M059J (cell line): ENCODE measurements at places on chromosomes 4 and X.

- no peak for DNase-seq
Observed at GRCh38 chr4:81465406-81466340, 6.0 kb downstream of the RASGEF1B start.

GRCh38 chr4:138897811-138898226 lies 117.8 kb upstream of the NOCT start:
- peak; percentile 94 for DNase-seq

GRCh38 chr4:160809576-160809975 lies 1354.2 kb downstream of the FSTL5 start:
- no peak for DNase-seq

- no peak for DNase-seq
Observed at GRCh38 chrX:129361576-129361975, 161.7 kb downstream of the SMARCA1 start.

GRCh38 chrX:39969099-39969818 lies 128.5 kb downstream of the BCOR start:
- DNase-seq = peak; percentile 36

DNA sequence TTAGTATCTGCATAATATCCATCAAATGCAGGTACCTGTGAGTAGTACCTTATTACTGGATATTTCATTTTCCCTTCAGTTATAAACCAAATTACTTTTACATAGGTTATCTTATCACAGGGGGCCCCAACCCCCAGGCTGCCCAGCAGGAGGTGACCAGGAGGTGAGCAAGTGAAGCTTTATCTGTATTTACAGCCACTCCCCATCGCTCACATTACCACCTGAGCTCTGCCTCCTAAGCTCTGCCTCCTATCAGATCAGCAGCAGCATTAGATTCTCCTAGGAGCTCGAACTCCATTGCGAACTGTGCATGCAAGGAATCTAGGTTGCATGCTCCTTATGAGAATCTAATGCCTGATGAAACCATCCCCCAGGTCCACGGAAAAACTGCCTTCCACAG lies 6.3 kb downstream of the PRSS12 start:
- no peak for DNase-seq

- no peak for DNase-seq
Observed at GRCh38 chrX:9577555-9577954, 112.7 kb downstream of the TBL1X start.

GRCh38 chr4:78551420-78552351 lies at the start of gene ANXA3:
ANXA3 (plus strand) TSS chr4:78551770; CDS start chr4:78554474, 2,704 bp downstream.
- DNase-seq = no peak

DNA sequence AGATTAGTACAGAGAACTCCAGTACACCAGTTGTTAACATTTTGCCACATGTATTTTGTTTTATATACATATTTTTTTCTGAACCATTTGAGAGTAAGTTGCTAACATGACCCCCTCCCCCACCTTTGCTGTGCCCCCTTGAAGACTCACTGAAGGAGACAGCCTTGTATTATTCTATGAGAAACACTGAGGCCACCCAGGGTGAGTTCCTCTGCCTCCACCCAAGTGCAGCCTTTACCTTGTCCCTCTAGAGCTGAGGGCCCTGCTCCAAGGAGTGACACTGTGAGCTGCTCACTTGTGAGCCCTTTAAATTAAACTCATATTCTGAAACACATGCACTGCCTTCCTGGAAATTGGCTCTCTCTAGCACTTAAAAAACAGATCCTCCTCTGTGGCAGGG lies 21.1 kb downstream of the KIT start:
- no peak for DNase-seq

GRCh38 chr4:15557786-15558550 lies 88.3 kb downstream of the CC2D2A start:
- DNase-seq = no peak

GRCh38 chr4:147778942-147779341 lies 47.1 kb downstream of the ARHGAP10 start:
- DNase-seq = no peak

- no peak for DNase-seq
Observed at GRCh38 chrX:10126044-10126443, 30.7 kb upstream of the CLCN4 start.

- DNase-seq = no peak
Observed at GRCh38 chr4:26782830-26783202, 77.8 kb upstream of the STIM2 start.

GRCh38 chr4:113106108-113106507 lies 56.7 kb downstream of the ANK2 start:
- DNase-seq = peak; percentile 30

GRCh38 chrX:68588602-68589371 lies 58.7 kb upstream of the STARD8 start:
- peak; percentile 90 for DNase-seq

DNA sequence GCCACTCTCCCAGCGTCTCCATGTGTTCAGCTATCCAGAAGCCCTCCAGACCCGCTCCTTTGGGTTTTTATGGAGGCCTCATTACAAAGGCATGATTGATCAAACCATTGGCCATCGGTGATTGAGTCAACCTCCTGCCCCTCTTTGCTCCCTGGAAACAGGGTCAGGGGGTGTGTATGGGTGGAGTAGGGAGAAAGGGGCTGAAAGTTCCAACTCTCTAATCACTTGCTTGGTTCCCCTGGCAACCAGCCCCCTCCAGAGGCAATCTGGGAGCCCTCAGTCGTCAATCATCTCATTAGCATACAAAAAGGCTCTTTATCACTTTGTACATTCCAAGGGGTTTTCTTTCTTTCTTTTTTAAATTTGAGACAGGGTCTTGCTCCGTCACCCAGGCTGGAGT lies 2.3 kb downstream of the TRIM2 start:
- DNase-seq = no peak

DNA sequence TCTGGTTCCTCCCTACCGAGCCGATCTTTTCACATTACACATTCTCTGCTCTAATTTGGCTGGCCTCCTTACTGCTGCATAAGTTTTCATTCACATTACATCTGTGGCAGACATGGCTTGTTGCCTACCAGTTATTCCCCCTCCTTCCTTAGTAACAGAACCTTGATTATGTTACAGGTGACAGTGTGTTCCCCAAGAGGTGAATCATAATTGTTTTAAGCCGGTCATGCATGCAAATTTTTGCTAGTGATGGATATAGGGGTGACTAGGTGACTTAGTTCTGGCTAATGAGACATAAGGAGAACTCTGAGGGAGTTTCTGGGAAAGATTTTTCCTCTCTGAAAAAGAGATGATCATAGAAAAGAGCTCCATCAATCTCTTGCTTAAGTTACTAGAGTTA lies 8.4 kb upstream of the LAMP2 start:
- peak; percentile 74 for DNase-seq

GRCh38 chr4:173235050-173235449 lies 66.4 kb downstream of the GALNT7 start:
- DNase-seq = no peak

GRCh38 chr4:18022572-18023050 lies 1.1 kb upstream of the LCORL start:
- DNase-seq = peak; percentile 9

DNA sequence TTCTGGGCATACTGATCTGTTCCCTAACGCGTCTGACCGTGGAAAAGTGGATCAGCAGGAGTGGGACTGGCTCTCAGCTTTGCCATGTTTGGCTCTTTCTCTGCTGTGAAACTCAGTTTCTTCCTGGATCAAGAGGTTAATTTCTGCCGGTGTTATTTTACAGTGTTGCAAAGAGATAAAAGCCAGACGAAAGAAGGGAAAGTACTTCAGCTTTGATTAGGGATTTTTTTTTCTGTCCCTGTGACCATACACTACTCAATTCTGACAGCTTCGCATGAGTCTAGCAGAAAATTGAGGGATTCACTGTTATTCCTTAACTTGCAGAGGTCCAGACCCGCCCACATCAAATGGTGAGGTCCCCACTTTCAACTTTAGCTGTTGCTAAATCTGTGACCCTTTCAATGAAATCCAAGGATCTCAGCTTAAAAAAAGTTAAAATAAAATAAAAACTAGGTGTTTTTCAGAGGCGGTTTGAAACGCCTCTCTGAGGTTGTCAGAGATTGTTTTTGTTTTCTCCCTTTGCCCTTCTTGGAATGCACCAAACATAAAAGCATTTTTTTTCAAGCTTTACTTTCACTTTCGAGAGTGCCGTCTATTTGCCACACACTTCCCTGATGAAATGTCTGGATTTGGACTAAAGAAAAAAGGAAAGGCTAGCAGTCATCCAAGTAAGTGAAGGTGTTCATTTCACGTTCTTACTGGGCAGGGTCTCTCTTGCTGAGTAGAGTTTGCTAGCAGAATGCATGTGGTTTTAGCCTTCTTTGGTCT lies at the start of gene TLR3:
TSS of gene TLR3 (plus strand) at position 576 of the 768 bp plus-strand sequence. CDS start 7,464 bp downstream, outside the sequence.
- peak; percentile 42 for DNase-seq

DNA sequence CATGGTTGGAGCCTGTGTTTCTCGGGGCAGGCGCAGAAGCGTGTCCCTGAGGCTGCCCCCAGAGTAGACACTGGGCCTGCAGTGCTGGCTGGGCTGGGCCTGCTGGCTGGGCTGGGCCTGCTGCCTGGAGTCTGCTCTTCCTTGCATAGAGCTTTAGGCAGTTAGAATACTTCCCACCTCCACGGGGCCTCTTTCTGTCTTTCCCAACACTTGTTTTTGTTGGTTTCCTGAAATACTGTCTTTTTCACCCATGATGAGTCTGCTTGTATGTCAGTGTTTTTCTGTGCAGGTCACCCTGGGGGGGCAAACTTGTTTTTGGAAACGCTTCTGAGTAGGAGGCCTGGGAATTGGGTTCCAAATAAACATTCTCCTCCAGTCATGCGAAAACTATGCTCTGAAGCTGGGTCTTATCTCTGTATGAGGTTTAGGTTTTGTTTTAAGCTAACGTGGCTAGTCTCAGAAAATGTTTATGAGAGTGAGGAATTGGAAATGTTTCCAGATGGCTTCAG lies 32.2 kb downstream of the TRMT44 start:
- peak; percentile 98 for DNase-seq

DNA sequence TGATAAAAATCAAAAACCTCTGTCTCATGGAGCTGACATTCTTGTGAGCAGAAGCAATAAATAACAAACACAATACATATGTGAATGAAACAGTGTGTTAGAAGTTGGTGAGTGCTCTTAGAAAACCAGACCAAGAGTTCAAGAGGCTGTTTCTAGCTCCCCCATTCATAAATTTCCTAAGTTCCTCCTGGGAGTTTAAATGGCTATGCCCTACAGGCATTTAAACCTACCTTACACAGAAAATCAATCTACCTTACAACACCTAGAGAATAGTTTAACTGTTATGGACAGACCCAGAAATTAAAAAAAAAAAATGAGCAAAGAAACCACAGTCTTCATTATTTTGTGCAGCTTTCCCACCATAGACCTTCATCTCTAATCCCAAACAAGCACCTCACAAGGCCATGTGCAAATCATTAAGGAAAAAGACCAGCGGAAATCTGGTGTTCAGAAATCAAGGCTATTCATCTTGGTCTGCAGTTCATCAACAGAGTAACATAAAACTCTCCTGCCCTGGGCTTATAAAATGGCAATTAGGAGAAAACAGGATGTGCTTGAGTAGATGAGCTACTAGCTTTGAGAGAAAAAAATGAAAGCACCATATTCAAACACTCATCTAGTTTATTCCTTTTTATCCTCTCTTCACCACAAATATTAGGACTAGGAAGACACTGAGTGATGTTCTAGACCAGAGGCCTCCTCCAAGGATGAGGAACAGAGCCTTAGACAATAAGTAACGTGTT lies 147.2 kb downstream of the SHROOM3 start:
- DNase-seq = no peak

GRCh38 chrX:1481636-1482529 lies 29.2 kb upstream of the ASMTL start:
- DNase-seq = peak; percentile 74

- DNase-seq = peak; percentile 12
Observed at GRCh38 chrX:120428309-120428708, 40.8 kb downstream of the LAMP2 start.

GRCh38 chr4:41287005-41287404 lies 30.3 kb downstream of the UCHL1 start:
- peak; percentile 87 for DNase-seq

DNA sequence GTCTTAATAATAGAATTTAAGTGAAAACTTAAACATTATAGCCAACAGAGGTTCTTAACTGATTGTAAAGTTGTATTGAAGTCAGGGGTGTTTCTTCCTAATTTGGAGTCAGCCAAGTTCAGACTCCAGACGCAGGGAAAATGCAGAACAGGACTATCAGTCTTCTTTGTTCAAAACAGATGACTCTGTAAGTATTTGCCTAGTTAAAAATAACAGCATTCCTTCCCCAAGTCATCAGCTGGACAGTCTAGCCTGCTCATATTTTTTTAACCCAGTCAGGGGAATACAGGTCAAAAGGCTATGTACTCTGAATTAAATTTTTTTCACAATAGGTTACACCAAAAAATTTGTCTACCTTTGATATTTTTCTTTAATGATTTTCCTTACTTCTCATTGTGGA lies 73.8 kb upstream of the DCLK2 start:
- DNase-seq = peak; percentile 66

DNA sequence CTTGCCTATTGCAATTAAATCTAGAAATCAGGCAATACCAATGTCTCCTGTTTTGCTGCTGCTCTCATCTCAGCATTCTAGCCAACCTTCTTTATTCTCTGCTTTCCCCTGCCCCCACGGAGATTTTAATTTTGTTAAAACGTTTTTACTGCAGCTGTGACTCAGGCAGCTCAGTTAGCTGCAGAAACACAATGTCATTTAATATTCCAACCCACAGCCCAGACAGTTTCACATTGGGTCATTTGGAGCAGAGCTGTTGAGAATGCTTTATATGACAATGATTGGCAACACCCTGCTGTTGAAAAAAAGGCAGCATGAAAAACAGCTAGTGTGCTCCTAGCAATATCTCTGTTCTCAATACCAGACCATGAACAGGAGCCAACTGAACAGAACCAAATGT lies 12.6 kb upstream of the SLC10A4 start:
- peak; percentile 30 for DNase-seq

DNA sequence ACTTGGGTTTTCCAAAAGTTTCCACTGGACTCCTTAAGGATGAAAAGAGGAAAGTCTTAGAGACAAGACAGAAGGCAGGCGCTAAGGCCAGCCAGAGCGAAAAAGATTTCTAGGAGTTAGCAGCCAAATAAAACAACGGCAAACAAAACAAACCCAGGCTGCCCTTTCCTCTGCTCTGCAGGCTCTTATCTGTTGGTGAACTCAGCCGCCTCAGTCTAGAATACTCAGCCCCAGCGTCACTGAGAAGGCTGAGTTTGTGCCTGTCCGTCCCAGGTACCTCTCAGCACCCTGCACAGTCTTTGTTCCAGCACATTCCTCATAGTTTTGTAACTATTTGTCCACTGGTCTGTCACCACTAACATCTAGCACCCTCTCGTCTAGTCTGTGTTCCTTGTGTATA lies 75.6 kb upstream of the FAM9C start:
- peak; percentile 63 for DNase-seq

GRCh38 chrX:7941390-7942042 lies 14.3 kb upstream of the PNPLA4 start:
- peak; percentile 15 for DNase-seq

GRCh38 chrX:43556207-43556606 lies 99.9 kb upstream of the MAOA start:
- no peak for DNase-seq

DNA sequence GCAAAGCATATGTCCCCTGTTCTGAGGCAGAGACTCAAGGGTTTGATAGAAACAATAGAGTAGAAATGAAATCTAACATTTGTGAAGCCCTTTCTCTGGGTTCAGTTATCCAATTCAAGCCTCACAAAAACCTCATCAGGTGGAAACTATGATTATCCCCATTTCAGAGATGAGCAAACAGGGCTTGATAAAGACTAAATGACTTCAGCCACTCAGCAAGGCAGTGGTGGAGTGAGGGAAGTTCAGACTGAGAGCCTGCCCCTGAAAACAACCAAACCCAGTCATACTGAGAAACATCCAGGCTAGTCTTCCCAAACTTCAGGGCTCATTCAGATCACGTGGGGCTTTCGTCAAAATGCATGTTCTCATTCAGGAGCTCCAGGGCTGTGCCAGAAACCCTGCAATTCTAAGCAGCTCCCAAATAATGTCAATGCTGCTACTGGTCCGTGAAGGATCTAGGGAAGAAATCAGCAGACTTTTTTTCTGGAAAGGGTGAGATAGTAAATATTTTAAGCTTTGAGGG lies 109.6 kb upstream of the KIT start:
- DNase-seq = no peak
